GM23248 (cell line): ENCODE measurements at places on chromosomes 4 and X. TPM values are rescaled to one million over a fixed set of nuclear protein-coding genes. Genes with fewer than 3 reads are reported as not detected.

- no peak for DNase-seq
Measured at GRCh38 chr4:113981591-113981990, 2.1 kb upstream of the ARSJ start.

- no peak for DNase-seq
Measured at GRCh38 chr4:88763075-88763474, 65.4 kb upstream of the NAP1L5 start.

DNA sequence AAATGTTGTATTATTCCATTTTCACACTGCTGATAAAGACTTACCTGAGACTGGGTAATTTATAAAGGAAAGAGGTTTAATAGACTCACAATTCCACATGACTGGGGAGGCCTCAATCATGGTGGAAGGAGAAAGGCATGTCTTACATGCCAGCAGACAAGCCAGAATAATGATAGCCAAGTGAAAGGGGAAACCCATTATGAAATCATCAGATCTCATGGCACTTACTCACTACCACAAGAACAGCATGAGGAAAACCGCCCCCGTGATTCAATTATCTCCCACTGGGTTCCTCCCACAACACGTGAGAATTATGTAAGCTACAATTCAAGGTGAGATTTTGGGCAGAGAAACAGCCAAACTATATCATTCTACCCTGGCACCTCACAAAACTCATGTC lies 2535.1 kb downstream of the ARAP2 start:
- DNase-seq = peak; percentile 69

- DNase-seq = peak; percentile 95
Measured at GRCh38 chr4:14853176-14853943, 148.9 kb upstream of the CPEB2 start.

GRCh38 chrX:131827935-131828334 lies 195.2 kb upstream of the STK26 start:
- peak; percentile 19 for DNase-seq

NPNT gene
- 0.05 TPM in 1 of 2 replicates, not detected in the other for polyA plus RNA-seq

MAGEA8 gene
- polyA plus RNA-seq = not detected in 2 replicates

GRCh38 chr4:15118292-15118691 lies 116.0 kb downstream of the CPEB2 start:
- peak; percentile 14 for DNase-seq

DNA sequence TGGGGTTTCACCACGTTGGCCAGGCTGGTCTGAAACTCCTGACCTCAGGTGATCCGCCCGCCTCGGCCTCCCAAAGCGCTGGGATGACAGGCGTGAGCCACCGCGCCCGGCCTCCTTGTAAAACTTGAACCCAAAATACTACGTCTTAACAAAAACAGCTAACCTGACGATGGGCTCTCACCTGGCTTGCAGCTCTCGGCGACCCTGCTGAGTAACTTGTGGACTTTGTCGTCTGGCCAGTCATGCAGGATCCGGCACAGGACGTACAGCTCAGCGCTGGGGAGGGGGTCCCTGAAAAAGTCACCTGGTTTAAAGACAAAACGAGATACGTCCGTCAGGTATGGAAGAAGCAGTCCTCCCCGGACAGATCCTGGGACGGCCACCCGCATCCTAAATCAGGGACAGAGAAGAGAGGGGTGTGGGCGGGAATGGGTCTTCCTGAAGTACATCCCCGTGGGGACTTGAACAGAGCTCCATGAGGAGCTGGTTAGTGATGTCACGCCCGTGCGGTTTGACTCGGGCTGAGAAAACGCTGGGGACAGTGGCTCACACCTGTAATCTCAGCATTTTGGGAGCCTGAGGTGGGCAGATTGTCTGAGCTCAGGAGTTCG lies 20.7 kb upstream of the SLC25A6 start:
- DNase-seq = no peak

CSN1S1 gene
- polyA plus RNA-seq = not detected in 2 replicates

DNA sequence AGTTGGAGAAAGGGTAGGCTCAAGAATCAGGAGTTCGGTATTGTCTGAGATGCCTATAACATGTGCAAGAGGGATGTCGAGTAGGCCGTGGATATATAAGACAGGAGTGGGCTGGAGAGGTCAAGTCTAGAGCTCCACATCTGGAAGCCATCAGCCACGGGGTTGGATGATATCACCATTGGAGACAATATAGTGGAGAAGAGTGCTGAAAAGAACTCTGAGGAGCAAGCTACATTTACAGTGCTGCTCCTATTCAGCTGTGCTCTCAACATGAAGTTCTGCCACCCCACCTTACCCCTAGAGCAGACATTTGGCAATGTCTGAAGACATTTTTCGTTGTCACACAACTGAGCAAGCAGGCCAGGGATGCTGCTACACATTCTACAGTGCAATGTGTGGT lies 20.9 kb upstream of the PLAC1 start:
- DNase-seq = peak; percentile 75

SMIM10L2A gene
- not detected in 2 replicates for polyA plus RNA-seq

GRCh38 chrX:38868941-38869401 lies 67.7 kb downstream of the MID1IP1 start:
- peak; percentile 86 for DNase-seq

DNA sequence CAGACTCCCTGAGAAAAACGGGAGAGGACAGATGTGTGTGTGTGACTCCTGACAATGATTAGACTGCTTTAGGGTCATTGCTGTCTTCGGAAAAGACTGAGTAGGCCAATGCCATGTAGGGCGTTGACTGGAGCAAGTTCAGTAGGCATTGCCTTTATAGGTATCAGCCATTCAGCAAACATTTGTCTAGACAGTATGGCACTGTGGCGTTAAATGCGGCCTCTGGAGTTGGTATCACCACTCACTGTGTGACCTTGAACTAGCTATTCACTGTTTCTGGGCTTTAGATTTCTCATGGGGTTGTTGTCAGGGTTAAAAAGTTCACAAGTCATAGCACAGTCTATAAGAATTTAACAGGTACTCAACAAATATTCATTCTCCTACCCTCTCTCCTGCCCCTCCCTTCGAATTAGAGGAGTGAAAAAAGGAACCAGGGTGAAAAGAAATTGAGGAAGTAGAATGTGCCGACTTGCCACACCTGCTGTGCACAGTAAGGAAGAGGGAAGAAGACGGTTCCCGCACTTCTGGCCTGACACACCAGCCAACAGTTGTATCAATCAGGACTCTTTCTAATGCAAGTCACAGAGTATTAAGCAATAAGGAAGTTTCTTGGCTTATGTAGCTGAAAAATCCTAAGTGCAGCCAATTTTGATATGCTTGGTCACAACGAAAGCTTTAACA lies 83.2 kb upstream of the PLAC8 start:
- DNase-seq = no peak

- peak; percentile 49 for DNase-seq
Measured at GRCh38 chrX:119757979-119758730, at the start of gene SOWAHD. Gene SOWAHD, plus strand, starts transcription at chrX:119758588. Its CDS starts 80 bp downstream, at chrX:119758668.

DNA sequence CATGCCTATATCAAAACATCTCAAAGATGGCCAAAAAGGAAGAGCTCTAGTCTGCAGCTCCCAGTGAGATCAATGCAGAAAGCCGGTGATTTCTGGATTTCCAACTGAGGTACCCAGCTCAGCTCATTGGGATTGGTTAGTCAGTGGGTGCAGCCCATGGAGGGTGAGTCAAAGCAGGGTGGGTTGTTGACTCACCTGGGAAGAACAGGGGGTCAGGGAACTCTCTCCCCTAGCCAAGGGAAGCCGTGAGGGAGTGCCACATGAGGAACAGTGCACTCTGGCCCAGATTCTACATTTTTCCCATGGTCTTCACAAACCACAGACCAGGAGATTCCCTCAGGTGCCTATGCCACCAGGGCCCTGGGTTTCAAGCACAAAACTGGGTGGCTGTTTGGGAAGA lies 57.3 kb upstream of the FGF16 start:
- no peak for DNase-seq

CMC4 gene
- polyA plus RNA-seq = 20.1 and 20.2 TPM in 2 replicates

SPANXA2 gene
- not detected in 2 replicates for polyA plus RNA-seq

GRCh38 chrX:37075892-37076595 lies 67.9 kb downstream of the FAM47C start:
- DNase-seq = no peak

USP9X gene
- polyA plus RNA-seq = 21.5 and 23.9 TPM in 2 replicates

CORIN gene
- polyA plus RNA-seq = 0.70 and 0.74 TPM in 2 replicates

GRCh38 chr4:103318327-103318726 lies 120.2 kb upstream of the CENPE start:
- DNase-seq = no peak

TMPRSS11B gene
- not detected in 2 replicates for polyA plus RNA-seq

DNA sequence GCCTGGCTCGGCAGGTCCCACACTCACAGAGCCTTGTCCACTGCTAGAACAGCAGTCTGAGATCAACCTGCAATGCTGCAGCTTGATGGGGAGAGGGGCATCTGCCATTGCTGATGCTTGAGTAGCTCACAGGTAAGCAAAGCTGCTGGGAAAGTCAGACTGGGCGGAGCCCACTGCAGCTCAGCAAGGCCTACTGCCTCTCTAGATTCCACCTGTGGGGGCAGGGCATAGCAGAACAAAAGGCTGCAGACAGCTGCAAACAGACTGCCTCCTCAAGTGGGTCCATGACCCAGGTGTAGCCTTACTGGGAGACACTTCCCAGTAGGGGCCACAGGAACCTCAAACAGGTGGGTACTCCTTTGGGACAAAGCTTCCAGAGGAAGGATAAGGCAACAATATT lies 110.6 kb upstream of the ADAMTS3 start:
- DNase-seq = no peak

TRAPPC11 gene
- 17.2 and 18.0 TPM in 2 replicates for polyA plus RNA-seq

GRCh38 chrX:119574394-119575266 lies at the start of gene UBE2A:
Gene UBE2A, plus strand, starts transcription at chrX:119574563. Its CDS starts 149 bp downstream, at chrX:119574712.
- peak; percentile 89 for DNase-seq

DNA sequence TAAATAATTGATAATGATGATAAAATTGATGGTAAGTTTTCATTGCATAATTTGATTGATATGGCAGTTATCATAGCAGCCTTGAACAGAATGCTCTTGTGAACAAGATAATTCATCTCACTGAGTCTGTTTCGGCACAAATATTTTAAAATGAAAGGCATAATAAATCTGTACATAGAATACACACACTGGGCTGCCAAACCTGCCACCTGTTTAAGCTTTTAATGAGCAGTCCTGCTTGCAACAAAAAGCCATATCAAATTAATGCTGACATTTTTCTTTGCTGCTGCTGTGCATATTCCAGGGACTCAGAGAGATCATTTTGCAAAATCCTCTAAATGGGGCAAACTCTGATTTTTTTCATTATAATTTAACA lies 201.1 kb downstream of the ARHGAP24 start:
- no peak for DNase-seq

ADH1B gene
- polyA plus RNA-seq = 0.15 TPM in 1 of 2 replicates, not detected in the other

- no peak for DNase-seq
Measured at GRCh38 chr4:110998320-110998719, 375.4 kb upstream of the PITX2 start.

GRCh38 chrX:41087201-41087600 lies 2.0 kb downstream of the USP9X start:
- no peak for DNase-seq

DNA sequence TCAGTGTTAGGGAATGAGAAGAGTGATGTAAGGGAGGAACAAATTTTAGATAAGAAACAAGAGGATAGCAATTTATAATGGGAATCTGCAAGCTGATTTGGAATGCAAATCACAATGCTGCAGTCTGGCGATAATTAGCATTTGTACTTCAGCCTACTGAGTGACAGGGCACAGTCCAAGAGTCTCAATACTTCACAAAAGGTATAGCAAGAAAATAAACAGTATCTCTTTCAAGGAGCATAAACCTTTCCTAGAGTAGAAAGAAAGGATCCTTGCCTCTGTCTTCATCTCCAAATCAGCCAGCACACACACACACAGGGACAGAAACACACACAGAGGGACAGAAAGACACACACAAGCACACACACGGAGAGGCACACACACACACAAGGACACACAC lies 1.1 kb upstream of the GPM6A start:
- no peak for DNase-seq

- DNase-seq = no peak
Measured at GRCh38 chr4:180769791-180770190, 1473.4 kb upstream of the TENM3 start.

DNA sequence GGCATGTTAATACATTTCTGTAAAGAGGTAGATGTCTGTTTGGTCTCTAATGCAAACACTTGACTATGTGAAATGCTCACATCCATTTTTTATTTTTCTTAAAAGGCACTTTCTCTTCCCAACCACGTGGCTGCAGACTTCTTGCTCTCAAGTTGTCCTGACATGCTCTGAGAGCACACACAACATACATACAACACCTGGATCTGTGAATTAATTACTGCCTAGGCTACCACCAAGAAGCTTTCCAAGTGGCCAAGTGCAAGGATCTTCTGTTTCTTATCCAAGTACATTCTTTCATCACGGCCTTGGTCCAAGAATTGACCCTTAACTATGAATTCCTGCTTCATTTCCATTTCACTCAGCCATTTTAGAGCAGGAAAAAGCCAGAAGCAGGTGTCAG lies 110.8 kb downstream of the SPRY1 start:
- DNase-seq = no peak

GRCh38 chr4:8332891-8333331 lies 63.4 kb downstream of the HTRA3 start:
- DNase-seq = no peak

- DNase-seq = no peak
Measured at GRCh38 chr4:82758701-82759685, 39.6 kb downstream of the SCD5 start.

DNA sequence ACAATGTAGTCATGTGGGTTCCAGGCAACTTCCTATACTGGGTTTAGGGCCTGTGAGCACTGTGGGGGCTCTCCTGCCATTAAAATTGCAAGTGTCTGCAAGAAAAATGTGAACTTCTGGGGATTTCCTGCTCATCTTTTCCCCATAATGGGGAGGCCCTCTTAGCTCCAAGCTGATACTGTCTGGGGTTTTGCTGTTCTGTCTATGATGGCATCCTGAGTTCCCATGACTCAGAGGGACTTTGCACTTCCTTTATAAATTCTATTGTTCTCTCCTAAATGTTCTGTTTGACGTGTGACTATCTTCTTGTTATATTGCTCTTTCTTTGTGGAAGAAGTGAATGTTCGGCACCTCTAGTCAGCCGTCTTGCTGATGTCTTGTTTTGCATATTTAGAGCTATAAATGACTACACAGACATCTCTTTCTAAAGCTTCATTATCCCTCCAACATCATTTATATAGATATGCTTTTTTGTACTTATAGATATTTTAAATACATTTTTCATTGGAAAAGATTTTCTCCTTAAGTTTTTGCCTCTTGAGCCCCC lies 465.8 kb downstream of the NAF1 start:
- DNase-seq = no peak
